ENCODE measurements at places on chromosomes 4 and X. TPM values are rescaled to one million over a fixed set of nuclear protein-coding genes. Genes with fewer than 3 reads are reported as not detected.

The PF4V1 gene
- polyA plus RNA-seq: 0.24 TPM

The SLC10A4 gene
- polyA plus RNA-seq: 2.0 TPM

The ITM2A gene
- 60.3 TPM for polyA plus RNA-seq

The ERCC6L gene
- 2.4 TPM for polyA plus RNA-seq

GRCh38 chr4:15558561-15558960 is 88.9 kb downstream of the CC2D2A start:
- H3K4me1 ChIP-seq: peaks cover 10% of the 10 kb centered on the region
- peaks cover 17% of the 10 kb centered on the region for H3K36me3 ChIP-seq
- H3K27ac ChIP-seq: no peak overlapping the region
- no peak overlapping the region for H3K4me3 ChIP-seq

DNA sequence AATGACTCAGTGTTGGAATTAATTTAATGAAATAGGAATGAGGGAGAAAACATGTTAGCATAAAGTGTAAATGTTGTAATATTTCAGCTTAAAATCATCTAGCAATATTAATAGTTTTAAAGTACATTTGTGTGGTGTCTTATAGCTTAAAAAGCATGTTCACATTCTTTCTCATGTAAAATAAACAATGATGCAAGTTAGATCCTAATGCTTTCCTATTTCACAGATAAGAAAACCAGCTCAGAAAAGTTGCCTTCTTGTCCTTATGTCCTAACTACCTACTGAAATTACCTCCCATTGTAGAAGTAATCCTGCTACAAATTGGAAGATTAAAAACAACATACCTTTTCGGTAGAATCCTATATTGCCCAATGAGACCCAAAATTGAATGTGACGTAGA is 40.9 kb upstream of the PRDM8 start:
- no peaks in the 10 kb centered on the region for H3K27me3 ChIP-seq
- no peaks in the 10 kb centered on the region for H3K36me3 ChIP-seq
- no peak overlapping the region for H3K27ac ChIP-seq
- no peak overlapping the region for H3K4me3 ChIP-seq
- no peaks in the 10 kb centered on the region for H3K4me1 ChIP-seq
- DNase-seq: no peak

- no peaks in the 10 kb centered on the region for H3K27me3 ChIP-seq
- no peak for DNase-seq
- H3K4me3 ChIP-seq: no peak overlapping the region
- no peak overlapping the region for H3K27ac ChIP-seq
- H3K36me3 ChIP-seq: no peaks in the 10 kb centered on the region
Measured at GRCh38 chr4:188432328-188432727, 293.1 kb downstream of the TRIML1 start.

DNA sequence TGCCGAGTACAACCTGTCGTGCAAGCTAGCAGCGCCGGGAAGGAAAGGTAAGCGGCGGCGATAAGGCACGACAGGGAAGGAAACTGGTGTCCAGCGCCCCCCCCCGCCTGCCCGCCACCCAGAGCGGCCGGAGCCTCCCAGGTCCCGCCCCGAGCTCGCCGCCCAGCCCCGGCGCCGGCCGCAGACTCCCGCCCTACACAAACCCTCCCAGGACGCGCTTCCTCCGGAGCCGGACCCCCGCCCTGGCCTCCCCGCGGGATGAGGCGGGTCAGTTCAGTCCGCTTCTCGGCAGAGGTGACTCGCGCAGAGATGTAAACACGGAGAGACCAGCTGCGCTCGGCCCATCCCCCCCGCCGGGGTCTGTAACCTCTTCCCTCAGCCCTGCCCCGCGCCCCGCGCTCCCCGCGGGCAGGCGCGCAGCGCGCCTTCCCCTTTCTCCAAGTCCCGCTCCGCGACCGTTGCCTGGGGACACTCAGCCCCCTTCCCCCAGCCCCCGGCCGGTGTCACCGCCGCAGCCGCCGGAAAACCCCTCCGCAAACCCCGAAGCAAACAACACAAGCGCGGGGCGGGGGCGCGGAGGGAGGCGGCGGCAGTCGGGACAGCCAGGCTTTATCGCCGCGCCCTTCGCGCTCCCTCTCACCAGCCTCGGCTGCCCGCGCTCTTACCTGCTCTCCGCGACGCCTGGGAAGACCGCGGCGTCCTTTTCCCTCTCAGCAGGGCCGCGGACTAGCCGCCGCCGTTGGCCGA is 543 bp downstream of the ELF2 start:
- H3K4me3 ChIP-seq: peak overlapping the region; percentile 88
- no peaks in the 10 kb centered on the region for H3K36me3 ChIP-seq
- H3K27ac ChIP-seq: peak overlapping the region; percentile 99
- H3K4me1 ChIP-seq: no peaks in the 10 kb centered on the region
- DNase-seq: peak; percentile 72
- H3K27me3 ChIP-seq: no peaks in the 10 kb centered on the region

DNA sequence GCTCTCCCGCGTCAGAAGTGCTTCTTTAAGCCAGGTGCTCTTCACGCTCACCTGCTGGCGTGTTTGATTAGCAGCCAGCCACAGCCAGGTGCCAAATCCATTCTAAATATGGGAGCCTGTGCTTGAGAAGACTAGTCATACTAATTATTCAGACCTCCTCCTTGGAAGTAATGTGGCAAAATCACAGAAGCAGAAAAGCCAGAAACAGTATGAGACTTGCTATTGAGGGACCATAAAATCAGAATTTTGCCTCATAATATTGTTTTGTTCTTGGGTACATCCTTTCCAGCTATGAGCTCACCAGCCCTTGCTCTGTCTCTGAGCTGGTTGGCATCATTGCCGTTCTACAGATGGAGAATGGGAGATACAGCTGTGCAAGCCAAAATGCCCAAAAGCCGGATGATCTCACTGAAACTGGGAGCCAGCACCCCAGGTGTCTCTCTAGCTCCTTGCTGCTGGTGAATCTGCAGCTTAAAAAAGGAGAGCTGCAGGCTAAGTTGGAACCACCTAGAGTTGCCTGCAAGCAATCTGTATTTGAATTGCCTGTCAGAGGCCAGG is 205.4 kb downstream of the SHROOM3 start:
- H3K4me3 ChIP-seq: no peak overlapping the region
- H3K4me1 ChIP-seq: peaks cover 4% of the 10 kb centered on the region
- DNase-seq: no peak
- H3K27me3 ChIP-seq: no peaks in the 10 kb centered on the region

DNA sequence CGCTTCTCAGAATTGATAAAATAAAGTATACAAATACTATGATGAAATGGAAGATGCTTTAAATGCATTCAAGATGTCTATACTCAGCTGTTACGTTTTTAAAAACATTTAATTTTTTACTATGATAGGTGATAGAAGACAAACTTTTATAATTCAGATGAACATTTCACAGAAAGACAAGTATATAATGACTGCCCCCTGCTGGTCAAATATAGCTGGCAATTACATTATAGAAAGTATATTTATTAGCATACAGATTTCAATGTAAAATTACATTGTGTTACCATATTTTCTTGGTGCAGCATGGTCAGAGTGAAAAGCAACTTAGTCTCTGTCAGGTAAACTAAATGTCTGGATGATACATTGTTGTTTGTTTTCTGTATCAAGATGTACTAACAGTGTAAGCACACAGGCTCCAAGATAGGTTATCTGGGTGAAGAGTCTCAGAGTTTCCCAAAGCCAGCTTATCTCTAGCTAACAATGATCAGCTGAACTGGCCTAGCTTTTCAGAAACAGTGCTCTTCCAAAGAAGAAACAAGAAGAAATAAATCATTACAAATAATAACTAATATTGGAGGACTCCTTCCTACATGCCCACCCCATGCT is 54.1 kb downstream of the SRPX start:
- no peaks in the 10 kb centered on the region for H3K36me3 ChIP-seq
- no peak overlapping the region for H3K27ac ChIP-seq
- H3K4me3 ChIP-seq: no peak overlapping the region
- H3K4me1 ChIP-seq: no peaks in the 10 kb centered on the region
- no peaks in the 10 kb centered on the region for H3K27me3 ChIP-seq
- peak; percentile 6 for DNase-seq

DNA sequence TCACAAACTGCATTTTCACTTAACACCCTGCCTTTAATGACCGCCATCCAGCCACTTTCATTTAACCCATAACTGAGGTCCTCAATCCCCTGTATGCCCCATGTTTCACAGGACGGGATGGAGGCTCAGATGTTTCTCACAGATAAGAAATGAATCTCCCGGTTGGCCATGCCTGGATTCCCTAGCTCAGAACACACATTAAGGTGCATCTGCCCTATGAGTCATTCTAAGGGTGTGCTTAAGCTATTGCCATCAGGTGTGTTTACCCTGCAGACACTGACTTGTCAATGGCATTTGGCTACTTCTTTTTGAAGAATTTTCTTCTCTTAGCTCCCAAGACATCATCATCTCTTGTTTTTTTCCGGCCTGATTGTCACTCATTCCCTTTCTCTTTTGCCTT is 222.6 kb upstream of the SMIM31 start:
- no peak for DNase-seq
- no peaks in the 10 kb centered on the region for H3K36me3 ChIP-seq
- no peak overlapping the region for H3K27ac ChIP-seq
- H3K4me1 ChIP-seq: no peaks in the 10 kb centered on the region
- H3K27me3 ChIP-seq: no peaks in the 10 kb centered on the region
- no peak overlapping the region for H3K4me3 ChIP-seq

DNA sequence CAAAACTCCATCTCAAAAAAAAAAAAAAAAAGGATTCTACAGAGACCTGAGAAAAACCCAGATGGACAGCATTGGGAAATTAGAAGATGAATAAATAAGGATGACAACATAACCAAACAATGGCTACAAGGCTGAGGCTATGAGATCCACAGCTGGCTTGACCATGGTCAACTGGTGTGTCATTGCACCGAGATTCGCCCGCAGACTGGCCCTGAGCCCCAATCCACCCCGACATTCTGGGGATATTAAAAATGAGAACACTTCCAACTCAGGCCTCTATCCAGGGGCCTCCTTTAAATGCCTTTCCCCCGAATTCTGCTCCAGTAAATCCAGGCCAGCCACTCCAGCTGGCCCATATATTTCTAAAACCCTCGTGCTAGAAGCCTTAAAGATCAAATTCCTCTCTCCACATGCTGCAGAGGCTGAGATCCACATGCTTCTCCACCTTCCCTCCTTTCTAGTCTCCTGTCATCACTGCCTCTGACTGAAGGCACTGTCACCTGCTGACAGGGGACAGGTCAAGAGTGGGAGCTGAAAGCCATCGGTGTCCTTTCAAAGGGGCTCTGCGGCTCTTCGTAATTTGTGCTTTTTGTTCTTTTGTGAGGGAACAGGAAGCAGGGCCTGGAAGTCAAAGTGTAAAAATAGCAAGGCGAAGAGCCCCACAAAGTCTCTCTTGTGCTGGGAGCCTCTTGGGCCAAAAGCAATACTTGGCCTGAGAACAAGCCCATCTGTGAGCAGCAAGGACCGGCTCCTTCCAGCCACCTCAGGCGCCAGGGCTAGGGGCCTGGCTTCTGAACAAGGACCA is 203.7 kb downstream of the NSUN7 start:
- no peaks in the 10 kb centered on the region for H3K4me1 ChIP-seq
- H3K36me3 ChIP-seq: no peaks in the 10 kb centered on the region
- H3K4me3 ChIP-seq: no peak overlapping the region
- no peak for DNase-seq
- no peaks in the 10 kb centered on the region for H3K27me3 ChIP-seq

DNA sequence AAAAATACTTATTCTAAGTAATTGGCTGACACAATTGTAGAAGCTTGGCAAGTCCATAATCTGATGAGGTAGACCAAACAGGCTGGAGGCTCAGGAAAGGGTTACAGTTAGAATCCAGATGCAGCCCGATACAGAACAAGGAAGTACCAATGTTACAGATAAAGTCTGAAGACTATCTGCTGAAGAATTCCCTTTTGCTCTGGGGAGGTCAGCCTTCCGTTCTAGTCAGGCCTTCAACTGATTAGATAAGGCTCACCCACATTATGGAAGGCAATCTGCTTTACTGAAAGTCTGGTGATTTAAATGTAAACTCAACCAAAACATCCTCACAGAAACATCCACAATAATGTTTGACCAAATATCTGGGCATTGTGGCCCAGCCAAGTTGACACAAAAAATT is 7.4 kb upstream of the DYNLT3 start:
- no peaks in the 10 kb centered on the region for H3K27me3 ChIP-seq
- H3K27ac ChIP-seq: no peak overlapping the region
- no peaks in the 10 kb centered on the region for H3K36me3 ChIP-seq
- H3K4me1 ChIP-seq: no peaks in the 10 kb centered on the region
- no peak overlapping the region for H3K4me3 ChIP-seq
- DNase-seq: no peak

- DNase-seq: no peak
- no peak overlapping the region for H3K4me3 ChIP-seq
- H3K27ac ChIP-seq: no peak overlapping the region
- H3K27me3 ChIP-seq: no peaks in the 10 kb centered on the region
- H3K36me3 ChIP-seq: peaks cover 7% of the 10 kb centered on the region
Measured at GRCh38 chr4:15587649-15588048, 67.5 kb downstream of the FBXL5 start.

GRCh38 chrX:151870602-151871001 is 42.1 kb upstream of the MAGEA4 start:
- no peak overlapping the region for H3K4me3 ChIP-seq
- no peak overlapping the region for H3K27ac ChIP-seq

DNA sequence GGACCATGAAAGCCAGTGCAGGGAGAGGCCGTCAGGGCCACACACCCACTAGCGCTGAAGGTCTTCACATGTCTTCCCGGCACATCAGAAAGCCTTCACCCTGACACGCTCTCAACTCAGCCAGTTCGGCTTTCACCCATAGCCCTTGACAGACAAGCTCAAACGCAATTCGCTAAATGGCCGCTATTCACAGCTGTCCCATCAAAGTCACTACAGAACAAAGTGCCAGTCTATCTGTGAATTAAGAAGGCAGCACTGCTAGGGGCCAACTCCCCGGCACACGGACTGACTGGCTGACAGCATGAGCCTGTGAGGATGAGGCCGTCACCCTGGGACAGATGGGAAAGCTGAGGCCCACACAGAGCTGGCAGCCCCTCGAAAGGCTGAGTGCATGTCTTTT is 45.7 kb downstream of the ACOX3 start:
- H3K36me3 ChIP-seq: peaks cover 56% of the 10 kb centered on the region
- no peaks in the 10 kb centered on the region for H3K4me1 ChIP-seq
- H3K27ac ChIP-seq: no peak overlapping the region
- no peak for DNase-seq
- no peaks in the 10 kb centered on the region for H3K27me3 ChIP-seq

GRCh38 chrX:35150642-35151239 is 208.1 kb downstream of the FAM47B start:
- H3K36me3 ChIP-seq: no peaks in the 10 kb centered on the region
- no peak overlapping the region for H3K27ac ChIP-seq
- no peak overlapping the region for H3K4me3 ChIP-seq
- no peaks in the 10 kb centered on the region for H3K27me3 ChIP-seq
- no peaks in the 10 kb centered on the region for H3K4me1 ChIP-seq

DNA sequence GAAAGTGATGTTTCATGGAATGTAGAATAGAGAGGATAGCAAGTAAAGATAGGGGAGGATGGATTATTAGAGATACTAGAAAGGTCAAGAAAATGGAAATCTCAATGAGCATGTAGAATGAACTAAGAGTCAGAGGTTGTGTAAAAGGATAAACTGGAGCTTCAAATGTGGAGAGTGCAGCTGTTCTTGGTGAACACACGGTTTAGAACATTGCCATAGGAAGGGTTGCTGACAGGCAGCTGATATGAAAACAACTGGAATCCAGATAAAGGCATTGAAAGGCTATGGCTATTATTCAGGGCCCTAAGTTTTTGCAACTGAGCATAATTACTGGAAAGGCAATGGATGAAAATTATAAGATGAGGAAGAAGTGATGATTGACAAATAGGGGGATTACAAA is 239.6 kb upstream of the VEGFC start:
- no peaks in the 10 kb centered on the region for H3K36me3 ChIP-seq
- no peak for DNase-seq
- H3K27me3 ChIP-seq: no peaks in the 10 kb centered on the region
